Stomach (tissue), 19 donors: ENCODE measurements at places on chromosomes 7 and 10. TPM values are rescaled to one million over a fixed set of nuclear protein-coding genes. Genes with fewer than 3 reads are reported as not detected.
A peak's percentile ranks its signal among the peaks of the same experiment; 100 is the strongest.

DNA sequence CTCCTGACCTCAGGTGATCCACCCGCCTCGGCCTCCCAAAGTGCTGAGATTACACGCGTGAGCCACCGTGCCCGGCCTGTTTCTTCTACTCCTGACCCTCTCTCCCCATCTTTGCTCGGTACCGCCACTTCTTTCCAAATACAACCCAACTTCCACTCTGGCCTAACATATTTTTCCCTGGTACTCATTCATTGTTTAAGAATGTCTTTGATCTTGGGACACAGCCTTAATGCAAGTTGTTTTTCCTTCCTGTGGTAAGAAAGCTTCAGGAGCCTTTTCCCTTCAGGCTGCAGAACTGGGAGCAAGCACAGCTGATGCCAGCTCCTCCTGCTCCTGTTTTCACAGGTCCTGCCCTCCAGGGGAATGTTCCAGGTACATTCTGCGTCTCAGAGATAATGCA, 13.7 kb downstream of the CALML3 start:
- no peak for DNase-seq

DNA sequence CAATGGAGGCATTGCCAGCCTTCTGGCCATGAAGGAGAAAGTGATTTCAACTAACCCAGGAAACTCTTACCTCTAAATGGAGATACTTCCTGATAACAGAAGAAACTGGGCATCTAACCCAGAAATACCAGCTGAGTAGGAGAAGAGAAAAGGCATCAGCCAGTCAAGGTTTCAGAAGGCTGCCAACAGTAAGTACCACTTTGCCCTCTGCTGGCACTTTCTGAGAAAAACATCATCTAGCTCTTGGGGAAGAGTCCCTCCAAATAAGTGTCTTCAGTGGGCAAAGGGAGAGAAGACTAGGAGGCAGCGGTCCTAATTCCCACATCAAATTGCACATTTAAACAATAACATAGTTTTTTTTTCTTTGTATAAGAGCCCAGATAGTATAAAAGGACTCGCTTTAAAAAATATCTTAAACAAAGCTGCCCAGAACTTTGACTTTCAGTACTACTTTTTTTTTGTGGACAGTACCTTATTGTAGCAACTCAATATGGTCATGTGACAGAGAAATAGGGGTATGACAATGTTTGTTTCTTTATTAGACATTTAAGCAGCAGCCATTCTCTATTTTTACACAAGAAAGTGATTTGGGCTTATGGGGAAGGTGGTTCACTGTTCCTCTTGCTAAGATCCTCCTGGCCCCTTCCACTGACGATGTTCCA, 157.3 kb downstream of the CTTNBP2 start:
- DNase-seq: peak; percentile 83

- no peak for DNase-seq
Observed at GRCh38 chr7:19439517-19439916, 269.3 kb downstream of the POLR1F start.

DNA sequence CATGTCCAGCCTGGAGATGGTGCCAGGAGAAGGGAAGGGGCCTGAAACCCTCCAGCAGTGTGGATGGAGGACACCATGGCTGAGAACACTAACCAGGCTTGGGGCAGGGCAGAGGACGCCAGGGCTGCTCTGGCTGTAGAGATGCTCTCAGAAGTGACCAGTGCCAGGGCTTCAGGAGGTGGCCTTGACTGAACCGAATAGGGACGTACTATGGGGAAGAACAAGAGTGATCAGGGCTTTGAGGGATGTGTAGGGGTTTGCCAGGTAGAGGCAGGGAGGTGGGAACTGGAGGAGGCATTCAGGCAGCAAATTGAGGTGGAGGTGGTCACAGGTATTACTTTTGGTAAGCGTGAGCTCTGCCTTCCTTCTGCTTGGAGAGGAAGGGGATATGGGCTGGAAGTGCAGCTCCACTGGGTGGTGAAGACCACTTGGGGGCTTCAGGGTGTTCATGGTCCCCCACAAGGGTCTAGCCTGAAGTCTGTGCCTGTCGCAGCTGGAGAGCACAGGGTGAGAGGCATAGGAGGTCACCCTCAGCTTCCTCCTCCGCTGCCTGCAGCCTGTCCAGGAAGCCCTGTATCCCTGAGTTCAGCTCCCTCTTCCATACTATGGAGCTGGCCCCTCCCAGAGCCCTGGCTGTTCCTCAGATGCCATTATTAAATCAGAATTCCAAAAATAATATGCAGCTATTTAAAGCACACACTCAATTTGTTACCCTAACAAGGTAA, 27.8 kb downstream of the ADCY1 start:
- DNase-seq: peak; percentile 7

DNA sequence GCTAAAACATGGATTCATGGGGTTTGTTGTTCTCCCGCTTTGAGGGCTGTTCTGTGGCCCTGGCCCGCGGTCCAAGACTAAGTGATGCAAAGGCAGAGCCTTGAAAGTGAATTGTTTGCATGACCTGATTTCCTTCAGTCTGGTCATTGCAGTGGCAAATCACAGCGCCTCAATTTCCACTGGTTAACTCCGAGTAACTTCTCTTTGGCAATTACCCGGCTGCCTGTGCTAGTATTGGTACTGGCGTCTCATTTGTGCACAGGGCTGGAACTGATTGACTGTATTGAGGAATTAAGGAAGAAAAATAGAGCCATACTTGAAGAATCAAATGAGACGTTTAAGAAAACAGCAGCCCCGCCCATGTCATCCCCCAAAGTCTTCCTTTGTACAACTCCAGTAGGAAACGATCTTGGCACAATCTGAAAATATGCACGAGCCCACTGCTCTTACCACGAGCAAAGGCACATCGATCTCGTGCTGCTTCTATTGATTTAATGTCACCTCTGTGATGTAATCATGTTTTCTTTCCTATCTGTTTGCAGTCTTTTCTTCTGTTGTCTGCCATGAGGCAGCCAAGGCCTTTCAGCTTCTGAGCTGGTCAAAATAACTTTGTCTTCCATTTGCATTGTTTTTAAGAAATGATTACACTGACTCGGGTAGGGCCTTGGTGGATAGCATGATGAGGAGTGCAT, 60.6 kb upstream of the SHH start:
- DNase-seq: no peak

- DNase-seq: peak; percentile 16
Observed at GRCh38 chr7:53350241-53350640, 314.8 kb downstream of the POM121L12 start.

DNA sequence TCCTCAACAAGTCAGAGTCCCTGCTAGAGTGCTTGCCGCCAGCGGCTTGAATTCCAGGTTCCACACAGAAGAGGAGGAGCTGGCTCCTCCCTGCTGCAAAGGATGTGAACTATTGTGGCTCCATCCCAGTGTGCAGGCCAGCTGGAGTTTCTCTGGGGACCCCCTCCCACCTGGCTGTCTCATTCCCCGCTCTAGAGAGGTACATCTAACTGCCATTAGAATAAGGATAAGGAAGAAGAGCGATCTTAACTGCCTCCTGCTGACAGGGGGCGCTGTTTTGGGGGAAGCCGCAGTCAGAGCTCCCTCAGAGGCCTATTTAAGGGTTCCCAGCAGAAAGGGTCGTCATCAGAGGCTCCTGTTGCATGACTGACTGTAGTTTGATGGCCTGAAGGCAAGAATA, 40.8 kb upstream of the HECW1 start:
- peak; percentile 30 for DNase-seq

GRCh38 chr10:99345350-99345749, 16.2 kb downstream of the CNNM1 start:
- DNase-seq: no peak

DNA sequence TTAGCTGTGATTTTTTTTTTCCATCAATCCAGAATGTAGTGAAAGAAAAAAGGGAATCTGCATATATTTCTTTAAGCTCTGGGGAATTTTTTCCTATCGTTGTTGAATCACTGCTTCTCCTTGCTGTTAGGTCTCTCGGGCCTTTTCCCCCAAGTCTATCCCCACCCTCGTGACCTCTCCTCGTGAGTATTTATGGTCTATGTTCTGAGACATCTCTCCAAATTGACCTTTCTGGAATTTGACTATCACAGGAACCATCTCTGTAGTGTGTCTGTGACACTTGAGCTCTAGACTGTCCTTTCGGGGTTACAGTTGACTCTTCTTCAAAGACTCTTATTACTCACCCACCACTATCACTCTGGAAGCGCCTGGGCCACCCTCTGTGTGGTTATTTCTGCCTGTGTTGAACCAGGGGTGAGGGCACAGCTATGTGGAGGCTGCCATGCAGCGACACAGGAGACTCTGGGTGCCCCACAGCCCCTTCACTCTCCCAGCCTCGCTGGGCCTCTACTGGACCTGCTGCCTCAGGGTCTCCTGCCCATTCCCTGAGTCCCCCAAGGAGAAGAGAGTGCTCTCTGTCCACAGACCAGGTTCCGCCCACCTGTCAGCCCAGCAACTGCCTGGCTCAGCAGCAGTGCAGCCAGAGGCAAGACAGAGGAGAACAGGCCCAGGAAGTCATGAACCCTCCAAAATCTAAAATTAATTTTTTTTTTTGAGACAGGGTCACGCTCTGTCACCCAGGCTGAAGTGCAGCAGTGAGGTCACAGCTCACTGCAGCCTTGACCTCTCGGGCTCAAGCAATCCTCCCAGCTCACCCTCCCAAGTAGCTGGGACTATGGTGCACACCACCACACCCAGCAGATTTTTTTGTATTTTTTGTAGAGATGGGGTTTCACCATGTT, 45.7 kb upstream of the PTPRN2 start:
- DNase-seq: no peak

DNA sequence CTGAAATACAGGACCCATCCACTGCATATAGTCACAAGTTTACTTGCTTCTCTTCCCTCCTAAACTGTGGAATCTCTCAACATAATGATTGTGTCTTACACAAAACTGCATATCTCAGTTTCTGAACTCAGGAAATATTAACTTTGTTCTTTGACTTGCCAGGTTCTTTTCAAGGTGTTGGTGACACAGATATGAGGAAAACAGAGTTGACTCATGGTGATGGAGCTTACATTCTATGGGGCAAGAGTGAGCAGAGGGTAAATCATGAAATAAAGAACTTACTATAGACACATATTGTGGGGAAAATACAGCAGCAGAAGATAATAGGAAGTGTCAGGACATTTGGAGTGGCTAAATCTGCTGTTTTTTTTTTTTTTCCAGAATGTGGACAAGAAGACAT, 72.5 kb upstream of the IGFBP3 start:
- no peak for DNase-seq

GRCh38 chr7:149766135-149766675, 7.2 kb downstream of the ZNF467 start:
- no peak for DNase-seq

DNA sequence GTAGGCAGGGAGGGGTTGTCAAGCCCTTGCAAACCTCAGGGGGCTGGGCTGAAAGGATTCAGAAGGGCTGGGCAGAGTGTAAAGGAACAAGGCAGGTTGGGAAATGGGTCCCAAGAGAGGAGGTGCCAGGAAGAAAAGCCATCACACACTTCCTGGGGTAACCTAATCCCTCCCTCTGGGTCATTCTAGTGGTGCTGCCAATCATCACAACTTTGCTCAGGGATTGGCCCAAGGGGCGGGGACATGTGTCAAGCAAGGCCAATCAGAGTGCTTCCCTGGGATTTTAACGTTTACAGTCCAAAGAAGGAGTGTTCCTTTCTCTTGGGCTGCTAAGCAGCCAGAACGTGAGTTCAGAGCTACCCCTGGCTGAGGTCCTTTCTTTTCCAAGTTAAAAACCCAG, 57.1 kb upstream of the NPTX2 start:
- no peak for DNase-seq

DNA sequence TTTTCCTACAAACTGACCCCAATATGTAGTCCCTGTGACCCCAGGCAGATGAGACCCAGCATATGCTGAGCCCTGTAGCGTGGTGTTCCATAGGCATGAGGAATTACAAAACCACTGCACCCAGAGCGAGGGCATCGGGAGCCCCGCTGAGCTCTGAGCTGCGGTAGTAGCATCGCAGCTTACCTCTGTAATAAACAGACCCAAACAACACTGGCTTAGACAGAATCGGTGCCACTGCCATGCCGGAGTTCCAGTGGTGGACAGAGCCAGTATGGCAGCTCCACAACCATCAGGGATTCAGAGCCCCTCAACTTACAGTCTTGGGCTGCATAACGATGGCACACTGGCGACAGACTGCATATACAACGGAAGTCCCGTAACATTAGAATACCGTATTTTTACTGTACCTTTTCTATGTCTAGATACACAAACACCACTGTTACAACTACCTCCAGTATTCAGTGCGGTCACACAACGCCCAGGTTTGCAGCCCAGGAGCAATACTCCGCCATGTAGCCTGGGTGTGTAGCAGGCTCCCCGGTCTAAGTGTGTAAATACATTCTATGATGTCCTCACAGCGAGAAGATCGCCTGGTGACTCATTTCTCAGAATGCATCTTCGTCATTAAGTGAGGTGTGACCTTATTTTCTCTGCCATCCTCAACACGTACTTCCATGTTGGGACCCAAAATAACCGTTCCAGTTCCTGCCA, 68.8 kb downstream of the PROSER2 start:
- no peak for DNase-seq

GRCh38 chr7:157268540-157268939, 68.3 kb upstream of the DNAJB6 start:
- no peak for DNase-seq

DNA sequence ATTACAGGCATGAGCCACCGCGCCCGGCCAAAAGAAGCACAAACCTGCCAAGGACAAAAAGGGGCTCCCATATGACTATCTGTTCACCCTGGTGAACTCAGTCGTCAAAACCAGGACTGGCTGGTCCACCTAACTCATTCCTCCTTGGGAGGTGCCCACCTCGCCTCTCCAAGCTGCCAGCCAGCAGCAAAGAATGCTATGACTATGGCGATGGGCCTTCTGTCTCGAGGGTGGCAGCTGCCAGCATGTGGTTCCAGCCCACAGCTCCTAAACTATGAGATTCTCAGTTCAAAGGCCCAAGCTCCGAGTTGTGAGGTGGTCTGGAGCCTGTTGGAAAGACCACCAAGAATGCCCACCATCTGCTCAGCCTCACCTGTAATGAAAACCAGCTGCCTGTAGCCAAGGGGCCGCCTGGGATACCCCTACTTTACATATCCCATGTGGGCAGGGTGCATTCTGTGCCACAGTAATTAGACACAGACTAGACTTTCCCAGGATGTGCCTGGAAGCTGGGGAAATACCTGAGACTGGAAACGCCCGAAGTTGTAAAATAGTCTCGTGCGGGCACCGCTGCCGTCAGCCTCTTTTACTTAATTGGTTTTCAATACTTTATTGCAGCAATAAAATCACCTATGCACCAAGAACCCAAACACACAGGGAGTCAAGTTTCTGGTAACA, 71.1 kb downstream of the ZRANB1 start:
- DNase-seq: no peak

DNA sequence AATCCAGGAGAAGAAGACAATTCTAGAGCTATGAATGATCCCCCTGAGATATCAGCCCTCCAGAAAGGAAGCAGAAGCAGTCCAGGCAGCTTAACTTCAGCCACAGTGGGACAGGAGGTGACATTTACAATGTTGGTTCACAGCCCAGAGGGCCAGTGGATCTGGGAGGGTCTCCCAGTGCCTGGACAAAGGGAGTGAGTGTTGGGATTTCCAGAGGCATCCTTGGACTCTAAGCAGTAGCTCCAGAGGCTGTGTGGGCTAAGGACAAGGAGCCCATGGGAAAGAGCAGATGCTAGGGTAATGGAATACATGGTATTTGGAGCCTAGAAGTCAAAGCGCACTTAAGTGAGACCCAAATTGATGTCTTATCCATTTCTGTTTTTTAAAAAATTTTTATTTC, 97.4 kb upstream of the NUPR2 start:
- no peak for DNase-seq

- no peak for DNase-seq
Observed at GRCh38 chr10:37436357-37436756, 311.0 kb downstream of the ANKRD30A start.

Gene CYP2C8
- total RNA-seq: 5.8 TPM

Gene CFAP43
- not detected for total RNA-seq

Gene KAZALD1
- total RNA-seq: 8.4 TPM

Gene CYP26A1
- not detected for total RNA-seq

Gene UPK3BL1
- 5.5 TPM for total RNA-seq

Gene RAPGEF5
- 99.7 TPM for total RNA-seq

Gene ARHGEF35
- total RNA-seq: 3.8 TPM

Gene TAS2R38
- total RNA-seq: not detected
